MM.1S (cell line): ENCODE measurements at places on chromosomes 1 and 21.

DNA sequence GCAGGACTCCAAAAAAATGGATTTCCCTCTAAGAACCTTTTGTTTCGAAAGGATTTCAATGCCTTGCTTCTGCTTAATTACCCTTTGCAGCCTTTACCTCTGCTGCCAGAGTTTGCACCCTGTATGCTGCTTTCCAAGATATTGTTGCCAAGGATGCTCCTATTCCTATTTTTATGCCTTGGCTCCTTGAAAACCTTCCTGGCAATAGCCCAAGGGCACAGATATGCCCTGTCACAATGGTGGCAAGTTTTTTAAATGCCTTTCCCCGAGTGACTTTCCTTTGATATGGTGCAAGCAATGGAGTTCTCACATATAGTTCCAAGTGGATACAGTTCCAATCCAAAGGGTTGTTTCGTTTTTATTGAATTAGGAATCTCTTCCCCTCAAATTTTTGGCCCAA is 1983.0 kb downstream of the MRPL39 start:
- DNase-seq: no peak

DNA sequence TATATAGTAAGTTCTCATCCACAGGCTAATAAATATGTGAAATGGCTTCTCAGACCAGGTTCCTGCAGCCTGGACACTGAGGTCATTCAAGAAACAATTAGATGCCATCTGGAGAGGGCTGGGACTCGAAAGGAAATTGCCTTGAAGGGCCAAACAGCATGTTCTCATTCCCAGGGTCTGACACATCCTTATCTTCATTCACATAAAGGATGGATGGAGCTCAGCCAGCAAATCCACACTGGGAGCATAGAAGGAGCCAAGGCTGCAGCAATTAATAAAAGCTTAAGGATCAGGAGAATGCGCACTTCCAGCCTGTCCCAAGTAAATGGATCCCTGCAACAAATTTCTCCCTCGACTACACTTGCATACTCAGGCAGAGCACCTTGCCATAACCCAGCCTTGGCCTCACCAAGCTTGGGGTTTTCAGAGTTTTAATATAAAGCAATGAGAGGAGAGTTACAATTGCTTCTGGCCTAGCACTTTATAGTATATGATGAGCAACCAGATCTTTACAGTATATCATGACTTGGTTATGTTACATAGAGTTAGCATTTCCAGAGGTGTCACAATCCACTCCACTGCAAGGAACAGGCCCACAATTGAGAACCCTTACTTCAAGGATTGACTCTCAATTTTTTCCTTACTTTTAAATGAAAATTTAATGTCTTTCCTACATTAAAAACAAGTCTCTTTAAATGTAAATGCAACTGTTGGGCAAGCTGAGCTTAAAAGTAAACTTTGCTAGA is 55.9 kb downstream of the BCAR3 start:
- no peak for DNase-seq

DNA sequence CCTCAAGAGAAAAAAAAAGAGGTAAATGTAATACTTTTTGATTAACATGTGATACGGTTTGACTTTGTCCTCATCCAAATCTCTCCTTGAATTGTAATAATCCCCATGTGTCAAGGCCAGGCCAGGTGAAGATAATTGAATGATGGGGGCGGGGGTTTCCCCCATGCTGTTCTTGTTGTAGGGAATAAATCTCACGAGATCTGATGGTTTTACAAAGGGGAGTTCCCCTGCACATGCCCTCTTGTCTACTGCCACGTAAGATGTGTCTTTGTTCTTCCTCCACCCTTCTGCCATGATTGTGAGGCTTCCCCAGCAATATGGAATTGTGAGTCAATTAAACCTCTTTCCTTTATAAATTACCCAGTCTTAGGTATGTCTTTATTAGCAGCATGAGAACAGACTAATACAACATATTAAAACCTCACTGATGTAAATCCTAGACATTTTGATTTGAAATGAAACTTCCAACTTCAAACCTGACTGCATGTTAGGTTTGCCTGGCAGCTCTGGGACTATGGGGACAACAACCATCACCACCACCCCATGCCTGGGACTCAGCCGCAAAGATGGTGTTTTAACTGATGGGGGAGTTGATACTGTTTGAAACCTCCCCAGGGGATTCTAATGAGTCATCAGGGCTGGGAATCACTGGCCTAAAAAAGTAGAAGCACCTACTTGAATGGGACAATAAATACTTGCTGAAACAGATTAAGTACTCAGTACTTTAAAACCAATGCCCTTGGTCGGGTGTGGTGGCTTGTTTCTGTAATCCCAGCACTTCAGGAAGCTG is 32.8 kb upstream of the BACH1 start:
- DNase-seq: no peak

DNA sequence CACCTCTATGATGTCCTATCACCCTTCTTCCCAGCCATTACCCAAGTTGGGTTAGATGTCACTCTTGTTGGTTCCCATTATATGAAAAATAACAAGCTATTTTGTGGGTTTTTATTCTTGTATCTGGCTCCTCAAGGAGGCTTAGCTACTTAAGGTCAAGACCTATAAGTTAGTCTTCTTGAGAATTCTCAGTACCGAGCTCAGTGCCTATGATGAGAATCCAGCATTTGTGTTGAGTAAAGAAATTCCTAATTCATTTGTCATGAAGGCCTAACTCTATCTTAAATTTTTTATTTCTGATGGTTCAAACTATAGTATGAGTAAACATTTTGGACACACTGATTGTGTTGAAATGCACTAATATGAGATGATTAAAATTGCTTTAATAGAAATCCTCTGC is 15.9 kb downstream of the NUF2 start:
- DNase-seq: no peak

GRCh38 chr1:156104065-156104810 is 10.3 kb upstream of the LMNA start:
- no peak for DNase-seq

- DNase-seq: no peak
Observed at GRCh38 chr1:106876384-106876783, 180.1 kb upstream of the PRMT6 start.

GRCh38 chr1:18464665-18465050 is 16.1 kb upstream of the KLHDC7A start:
- DNase-seq: no peak
